ENCODE measurements at places on chromosomes 16 and 17.
A peak's percentile ranks its signal among the peaks of the same experiment; 100 is the strongest.

DNA sequence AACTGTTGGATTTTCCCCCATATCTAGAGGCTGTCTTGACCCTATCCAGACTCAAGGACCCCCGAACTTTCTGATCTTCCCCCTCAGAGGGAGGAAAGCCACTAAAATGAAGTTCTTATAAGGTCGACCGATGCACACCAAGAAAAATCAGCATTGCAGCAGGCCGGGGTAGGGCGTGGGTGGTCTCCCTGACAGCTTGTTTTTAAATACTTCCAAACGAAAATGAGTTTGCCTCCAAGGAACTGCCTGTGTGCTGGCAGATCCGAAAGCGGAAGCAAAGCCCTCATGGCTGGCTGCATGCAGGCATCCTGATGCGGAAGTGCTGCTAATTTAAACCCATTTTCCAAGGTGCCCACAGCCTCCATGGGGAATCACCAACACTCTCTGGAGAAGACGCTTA is 374.3 kb upstream of the XYLT1 start:
- no peak for DNase-seq

DNA sequence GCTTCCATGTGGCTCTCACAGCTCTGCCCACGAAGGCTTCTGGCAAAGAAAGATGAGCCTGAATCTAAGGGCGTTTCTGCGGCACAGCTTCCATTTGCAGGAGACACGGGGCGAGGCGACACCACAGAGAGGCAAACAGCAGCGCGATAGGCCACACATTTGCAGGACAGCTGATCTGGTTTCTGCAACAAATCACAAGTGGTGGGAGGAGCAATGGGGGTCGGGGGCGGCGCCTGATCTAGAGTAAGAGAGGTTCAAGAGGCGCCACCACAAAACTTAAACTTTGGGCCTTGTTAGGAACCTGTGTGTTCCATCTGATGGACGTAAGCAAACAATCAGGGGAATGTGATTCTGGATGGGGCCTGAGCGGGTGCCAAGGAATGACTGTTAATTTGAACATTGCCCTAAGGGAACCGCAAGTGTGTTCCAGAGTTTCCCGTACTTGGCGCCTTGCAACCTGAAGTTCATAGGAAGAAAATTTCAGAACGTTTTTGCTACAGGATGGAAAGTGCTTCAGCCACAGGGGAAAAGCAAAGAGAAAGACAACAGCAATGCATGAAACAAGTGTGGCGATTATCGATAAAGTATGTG is 18.9 kb upstream of the ENPP7 start:
- no peak for DNase-seq

DNA sequence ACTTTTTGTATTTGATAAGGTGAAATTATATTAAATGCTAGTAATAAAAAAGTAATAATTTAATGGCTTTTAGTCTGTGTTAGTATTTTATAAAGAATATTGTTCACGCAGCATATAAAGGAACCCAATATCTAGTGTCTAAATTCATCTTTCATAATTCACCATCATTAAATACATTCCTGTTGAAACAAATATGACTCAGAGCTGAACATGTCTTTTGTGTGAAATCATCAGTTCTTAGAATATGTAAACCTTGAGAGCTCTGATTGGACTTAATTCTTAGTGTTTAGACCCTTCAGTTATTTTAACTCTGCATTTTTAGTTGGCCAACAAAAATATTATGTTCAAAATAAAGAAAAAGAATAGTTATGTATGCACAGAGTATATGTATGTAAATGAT is 71.8 kb downstream of the ABHD15 start:
- no peak for DNase-seq

GRCh38 chr16:11800382-11800718 is 3.3 kb upstream of the ZC3H7A start:
- no peak for DNase-seq

DNA sequence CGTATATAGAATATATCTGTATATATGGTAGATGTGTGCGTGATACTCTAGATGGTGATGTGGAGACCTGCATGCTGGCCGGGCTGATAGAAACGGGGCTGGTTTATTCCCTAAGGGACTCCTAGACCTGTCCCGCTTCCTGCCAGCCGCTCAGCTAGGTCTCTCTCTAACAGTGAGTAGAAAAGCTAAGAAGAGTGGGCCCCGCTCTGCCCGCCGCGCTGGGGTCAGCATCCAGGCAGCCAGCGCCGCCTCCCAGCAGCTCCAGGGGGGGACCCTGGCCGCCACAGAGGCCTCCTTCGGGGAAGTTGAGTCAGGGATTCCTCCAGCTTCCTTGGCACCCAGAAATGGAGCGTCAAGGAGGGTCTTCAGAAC is 9.4 kb downstream of the CYGB start:
- DNase-seq = no peak

DNA sequence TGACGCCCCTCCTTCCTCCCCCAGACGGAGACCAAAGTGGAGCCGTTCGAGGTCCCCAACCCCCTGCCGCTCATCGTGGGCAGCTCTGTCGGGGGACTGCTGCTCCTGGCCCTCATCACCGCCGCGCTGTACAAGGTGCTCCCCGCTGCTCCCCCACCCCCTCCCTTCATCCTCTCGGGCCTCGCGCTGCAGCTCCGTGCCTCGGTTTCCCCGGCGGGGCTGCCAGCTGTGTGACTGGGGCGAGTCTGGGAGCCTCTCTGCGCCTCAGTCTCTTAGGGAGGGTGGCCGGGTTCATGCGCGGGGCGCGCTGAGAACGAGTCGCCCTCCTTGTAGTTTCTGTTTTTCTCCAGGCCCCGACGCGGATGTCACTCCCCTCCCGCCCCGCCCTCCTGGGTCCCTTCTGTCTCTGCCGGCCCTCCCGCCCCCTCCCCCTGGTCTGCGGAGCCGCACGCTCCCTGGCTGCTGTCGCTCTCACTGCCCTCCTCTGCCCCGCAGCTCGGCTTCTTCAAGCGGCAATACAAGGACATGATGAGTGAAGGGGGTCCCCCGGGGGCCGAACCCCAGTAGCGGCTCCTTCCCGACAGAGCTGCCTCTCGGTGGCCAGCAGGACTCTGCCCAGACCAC is 23.7 kb upstream of the ITGAX start:
- DNase-seq = no peak

GRCh38 chr17:71634376-71634775 is 486.4 kb upstream of the SOX9 start:
- no peak for DNase-seq

GRCh38 chr16:54503856-54504219 is 217.3 kb upstream of the IRX3 start:
- DNase-seq = no peak

- no peak for DNase-seq
Observed at GRCh38 chr17:67559381-67559966, 158.3 kb upstream of the NOL11 start.

- peak; percentile 64 for DNase-seq
Observed at GRCh38 chr16:85420501-85421337, 192.4 kb upstream of the GSE1 start.

DNA sequence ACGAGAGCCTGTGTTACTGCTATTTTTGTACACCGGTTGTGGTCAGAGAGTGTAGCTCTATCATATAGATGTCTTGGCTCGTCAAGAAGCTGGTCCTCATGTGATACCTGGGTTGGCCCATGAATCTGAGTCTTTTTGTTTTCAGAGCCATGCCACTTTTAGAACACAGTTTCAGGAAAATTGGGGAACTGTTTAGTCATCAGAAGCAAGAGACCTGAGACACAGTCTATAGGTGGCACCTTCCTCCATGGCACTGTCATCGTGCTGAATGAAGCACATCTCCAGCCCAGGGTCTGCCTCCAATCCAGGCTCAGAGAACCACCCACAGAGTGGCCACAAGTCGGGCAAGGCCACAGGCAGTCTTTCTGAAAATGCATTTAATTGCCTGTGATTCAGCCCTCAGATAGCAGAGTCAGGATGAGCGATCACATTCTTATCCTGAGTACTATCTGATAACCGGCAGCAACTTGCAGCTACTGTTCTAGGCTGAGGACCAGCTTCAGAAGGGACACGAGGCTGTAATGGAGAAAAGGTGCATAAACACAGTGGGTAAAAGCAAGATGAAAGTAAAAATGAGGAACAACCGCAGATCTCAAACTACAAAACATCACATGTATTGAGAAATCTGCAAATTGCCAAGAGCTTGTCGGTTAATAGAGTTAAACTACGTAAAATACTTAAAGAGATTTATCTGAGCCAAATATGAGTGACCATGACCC is 14.2 kb upstream of the HAPSTR1 start:
- no peak for DNase-seq

DNA sequence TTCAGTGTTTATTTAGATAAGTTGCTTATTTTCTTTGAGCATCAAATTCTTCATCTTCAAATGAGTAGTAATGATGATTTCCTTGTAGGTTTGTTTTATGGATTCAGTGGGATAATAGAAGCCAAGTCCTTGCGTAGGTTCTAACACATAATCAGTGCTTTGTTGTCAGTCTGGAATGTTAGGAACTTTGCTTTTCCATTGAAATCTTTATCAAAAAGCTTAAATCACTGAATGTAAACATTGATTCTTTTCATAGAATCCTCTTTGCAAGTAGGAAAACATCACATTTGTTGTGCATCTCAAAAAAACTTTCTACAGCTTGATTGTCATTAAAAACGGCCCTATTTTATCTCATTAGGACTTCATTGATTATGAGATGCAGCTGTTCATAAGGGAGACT is 490.3 kb upstream of the GOT2 start:
- DNase-seq = no peak

- DNase-seq = no peak
Observed at GRCh38 chr17:57940653-57941329, 14.4 kb downstream of the CUEDC1 start.

DNA sequence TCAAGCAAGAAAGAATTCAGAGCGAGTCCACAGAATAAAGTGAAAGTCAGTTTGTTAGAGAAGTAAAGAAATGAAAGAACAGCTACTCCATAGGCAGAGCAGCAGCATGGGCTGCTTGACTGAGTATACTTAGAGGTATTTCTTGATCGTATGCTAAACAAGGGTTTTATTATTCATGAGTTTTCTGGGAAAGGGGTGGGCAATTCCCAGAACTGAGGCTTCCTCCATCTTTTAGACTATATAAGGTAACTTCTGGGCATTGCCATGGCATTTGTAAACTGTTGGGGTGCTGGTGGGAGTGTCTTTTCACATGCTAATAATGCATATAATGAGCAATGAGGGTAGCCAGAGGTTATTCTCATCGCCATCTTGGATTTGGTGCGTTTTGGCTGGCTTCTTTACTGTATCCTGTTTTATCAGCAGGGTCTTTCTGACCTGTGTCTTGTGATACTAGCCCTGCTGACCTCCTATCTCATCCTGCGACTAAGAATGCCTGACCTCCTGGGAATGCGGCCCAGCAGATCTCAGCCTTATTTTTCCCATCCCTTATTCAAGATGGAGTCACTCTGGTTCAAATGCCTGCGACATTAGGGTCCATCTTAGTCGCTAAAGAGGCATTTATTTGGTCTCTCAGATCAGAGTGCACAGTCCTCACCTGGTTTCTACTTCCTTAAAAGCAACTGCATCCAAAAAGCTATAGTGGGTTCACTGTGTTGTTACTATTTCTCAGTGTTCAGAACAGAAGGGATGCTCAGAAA is 100.6 kb upstream of the CACNG5 start:
- no peak for DNase-seq
